Aorta (tissue), 5 donors: ENCODE measurements at places on chromosomes 4 and X. TPM values are rescaled to one million over a fixed set of nuclear protein-coding genes. Genes with fewer than 3 reads are reported as not detected.

- no peaks in the 10 kb centered on the region for H3K36me3 ChIP-seq
- H3K27me3 ChIP-seq = no peaks in the 10 kb centered on the region
- H3K4me1 ChIP-seq = no peaks in the 10 kb centered on the region
- no peak overlapping the region for H3K27ac ChIP-seq
- H3K4me3 ChIP-seq = no peak overlapping the region
Observed at GRCh38 chr4:141455651-141456050, 180.7 kb upstream of the IL15 start.

DNA sequence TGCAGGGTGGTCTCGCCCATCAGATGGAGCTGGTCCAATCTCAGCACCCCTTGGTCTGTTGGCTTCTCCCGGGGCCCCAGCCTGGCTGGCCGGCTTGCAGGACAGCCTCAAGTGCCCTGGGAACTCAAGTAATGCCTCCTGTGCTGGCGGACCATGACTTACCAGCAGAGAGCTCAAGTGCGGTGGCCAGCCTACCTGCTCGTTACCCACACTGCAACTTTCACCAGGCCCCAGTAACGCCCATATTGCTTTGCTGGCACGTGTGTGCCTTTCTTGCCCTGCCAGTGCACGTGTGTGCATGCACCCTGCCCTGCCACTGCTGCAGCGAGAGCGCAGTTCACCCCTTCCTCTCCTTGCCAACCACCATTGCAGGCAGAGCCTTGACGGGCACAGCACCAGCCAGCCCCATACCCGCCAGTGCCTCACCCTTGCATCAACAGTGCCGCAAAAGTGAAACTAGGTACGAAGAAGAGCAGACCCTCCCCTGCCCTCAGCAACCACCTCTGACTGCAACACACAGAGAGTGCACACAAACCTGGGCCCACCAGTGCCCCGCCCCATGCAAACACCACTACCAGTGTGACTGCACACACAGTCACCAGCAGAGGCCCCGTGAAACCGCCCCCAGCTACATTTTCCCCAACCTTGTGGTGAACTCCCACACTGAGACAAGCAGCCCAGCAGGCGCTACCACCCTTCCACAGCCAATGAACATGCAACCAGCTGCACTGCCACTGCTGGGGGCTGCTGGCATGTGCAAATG is 88.9 kb upstream of the POU3F4 start:
- H3K4me3 ChIP-seq = no peak overlapping the region
- no peaks in the 10 kb centered on the region for H3K4me1 ChIP-seq
- H3K36me3 ChIP-seq = no peaks in the 10 kb centered on the region
- H3K27ac ChIP-seq = no peak overlapping the region
- no peaks in the 10 kb centered on the region for H3K27me3 ChIP-seq

GRCh38 chrX:129759576-129760061 is 20.1 kb upstream of the SASH3 start:
- no peaks in the 10 kb centered on the region for H3K36me3 ChIP-seq
- H3K27ac ChIP-seq = no peak overlapping the region
- H3K27me3 ChIP-seq = no peaks in the 10 kb centered on the region
- no peak overlapping the region for H3K4me3 ChIP-seq
- no peaks in the 10 kb centered on the region for H3K4me1 ChIP-seq
- DNase-seq = peak; percentile 67

DNA sequence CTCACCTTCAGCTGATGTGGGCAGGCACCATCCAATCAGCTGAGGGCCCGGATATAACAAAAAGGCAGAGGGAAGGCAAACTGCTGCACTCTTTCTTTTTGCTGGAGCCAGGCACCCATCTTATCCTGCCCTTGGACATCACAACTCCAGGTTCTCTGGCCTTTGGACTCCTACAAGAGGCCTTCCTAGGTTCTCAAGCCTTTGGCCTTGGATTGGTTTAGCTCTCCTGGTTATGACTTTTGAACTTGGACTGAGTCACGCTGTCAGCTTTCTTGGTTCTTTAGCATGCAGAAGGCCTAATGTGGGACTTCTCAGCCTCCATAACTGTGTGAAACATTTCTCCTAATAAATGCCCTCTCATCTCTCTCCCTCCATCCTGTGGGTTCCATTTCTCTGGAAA is 23.0 kb upstream of the N4BP2 start:
- H3K4me1 ChIP-seq = no peaks in the 10 kb centered on the region
- DNase-seq = no peak
- H3K4me3 ChIP-seq = no peak overlapping the region
- H3K27me3 ChIP-seq = no peaks in the 10 kb centered on the region
- no peak overlapping the region for H3K27ac ChIP-seq
- no peaks in the 10 kb centered on the region for H3K36me3 ChIP-seq

DNA sequence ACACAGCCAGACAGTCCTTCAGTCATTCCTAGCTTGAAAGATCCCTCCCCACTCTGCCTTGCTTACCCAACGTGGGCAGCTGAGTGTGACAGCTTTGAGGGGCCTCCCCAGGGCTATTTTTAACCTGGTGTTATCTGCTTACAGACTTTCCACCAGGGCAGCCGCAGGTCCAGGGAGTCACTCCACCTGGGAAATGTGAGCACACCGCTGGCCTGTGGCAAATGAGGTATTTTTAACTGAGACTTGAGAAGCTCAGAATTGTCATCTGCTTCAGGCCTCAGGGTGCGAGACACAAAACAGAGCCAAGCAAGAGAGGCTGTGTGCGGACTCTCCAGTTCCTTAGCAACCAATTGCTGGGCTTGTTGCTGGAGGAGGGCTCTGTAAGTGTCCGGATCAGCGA is 13.0 kb downstream of the CORIN start:
- no peaks in the 10 kb centered on the region for H3K27me3 ChIP-seq
- no peak overlapping the region for H3K4me3 ChIP-seq
- no peak overlapping the region for H3K27ac ChIP-seq
- no peak for DNase-seq
- H3K4me1 ChIP-seq = no peaks in the 10 kb centered on the region

GRCh38 chr4:52933738-52934137 is 71.6 kb downstream of the RASL11B start:
- H3K4me3 ChIP-seq = no peak overlapping the region
- no peak overlapping the region for H3K27ac ChIP-seq
- H3K27me3 ChIP-seq = no peaks in the 10 kb centered on the region
- H3K4me1 ChIP-seq = no peaks in the 10 kb centered on the region

GRCh38 chr4:71663780-71664179 is 120.1 kb downstream of the GC start:
- H3K36me3 ChIP-seq = no peaks in the 10 kb centered on the region
- no peak for DNase-seq
- peaks cover 2% of the 10 kb centered on the region for H3K27me3 ChIP-seq

- no peaks in the 10 kb centered on the region for H3K36me3 ChIP-seq
- no peaks in the 10 kb centered on the region for H3K27me3 ChIP-seq
- no peak for DNase-seq
- H3K4me3 ChIP-seq = no peak overlapping the region
Observed at GRCh38 chr4:15771216-15772058, 6.7 kb upstream of the CD38 start.

DNA sequence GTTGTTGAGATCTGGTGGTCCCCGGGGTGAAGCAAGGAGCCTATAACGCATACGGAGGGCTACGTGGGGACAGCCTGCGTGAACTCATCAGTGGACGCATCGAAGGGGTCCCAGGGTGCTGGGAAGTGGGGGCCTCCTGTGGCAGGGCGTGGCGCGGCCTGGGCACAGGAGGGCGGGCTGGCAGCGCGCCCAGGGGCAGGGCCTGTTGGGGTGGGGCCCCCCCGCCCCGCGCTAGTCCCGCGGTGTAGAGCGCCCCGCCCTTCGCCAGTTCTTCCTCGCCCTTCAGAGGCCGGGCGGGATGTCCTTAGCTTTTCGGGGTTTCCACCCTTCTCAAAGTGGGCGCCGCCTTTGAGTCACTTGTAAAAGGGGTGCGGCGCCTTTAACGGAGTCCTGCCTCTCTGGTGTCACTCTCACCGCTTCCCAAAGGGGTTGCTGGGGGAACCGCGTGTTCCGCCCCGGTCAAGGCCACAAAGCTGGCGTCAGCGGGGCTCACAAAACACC is 632 bp downstream of the PLP2 start:
- no peaks in the 10 kb centered on the region for H3K4me1 ChIP-seq
- H3K4me3 ChIP-seq = peak overlapping the region; percentile 72
- no peaks in the 10 kb centered on the region for H3K36me3 ChIP-seq
- no peaks in the 10 kb centered on the region for H3K27me3 ChIP-seq
- no peak overlapping the region for H3K27ac ChIP-seq
- DNase-seq = peak; percentile 74

DNA sequence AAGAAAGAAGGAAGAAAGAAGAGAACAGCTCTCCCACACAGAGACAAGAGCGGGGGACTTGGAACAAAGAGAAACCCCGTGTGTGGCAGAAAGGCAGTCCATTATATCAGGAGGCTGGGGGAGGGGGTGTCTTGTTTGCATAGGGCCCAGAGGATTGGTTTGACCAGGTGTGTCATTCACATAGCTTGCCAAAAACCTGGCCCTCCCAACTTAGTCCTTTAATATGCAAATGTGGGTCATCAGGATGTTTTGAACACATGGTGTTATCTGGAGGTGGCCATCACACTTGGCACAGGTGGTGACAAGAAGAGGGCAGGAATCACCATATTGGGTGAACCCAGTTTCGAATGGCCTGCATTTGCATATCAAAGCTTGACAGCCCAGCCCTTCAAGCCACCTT is 111.7 kb downstream of the LINC00632 start:
- no peaks in the 10 kb centered on the region for H3K27me3 ChIP-seq
- H3K27ac ChIP-seq = no peak overlapping the region
- H3K4me1 ChIP-seq = no peaks in the 10 kb centered on the region

DNA sequence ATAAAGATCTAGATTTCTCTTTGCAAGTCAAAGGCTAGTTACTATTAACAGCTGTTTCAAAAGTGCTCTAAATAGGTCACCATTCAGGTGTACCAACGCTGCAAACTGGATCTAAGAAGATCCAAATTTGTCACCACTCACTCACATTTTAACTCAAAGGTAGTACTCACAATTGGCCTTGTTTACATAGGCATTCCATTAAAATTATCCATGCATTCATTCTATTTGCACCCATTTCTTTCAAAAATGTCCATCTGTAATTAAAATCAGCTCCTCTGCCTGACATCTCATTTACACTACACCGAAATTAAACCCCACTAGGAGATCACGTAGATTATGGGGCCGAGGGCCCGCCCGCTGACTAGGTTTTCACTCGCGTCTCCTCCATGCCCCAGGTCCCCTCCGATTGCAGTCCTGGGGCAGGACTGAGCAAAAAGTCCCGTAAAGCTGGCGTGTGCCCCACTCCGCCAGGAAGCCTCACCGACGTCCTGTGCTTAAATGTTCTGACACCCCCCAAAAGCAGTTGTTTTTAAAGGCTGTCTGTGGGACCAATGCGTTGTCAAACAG is 1.3 kb upstream of the ING2 start:
- peak overlapping the region; percentile 82 for H3K27ac ChIP-seq
- DNase-seq = no peak
- H3K27me3 ChIP-seq = no peaks in the 10 kb centered on the region

DNA sequence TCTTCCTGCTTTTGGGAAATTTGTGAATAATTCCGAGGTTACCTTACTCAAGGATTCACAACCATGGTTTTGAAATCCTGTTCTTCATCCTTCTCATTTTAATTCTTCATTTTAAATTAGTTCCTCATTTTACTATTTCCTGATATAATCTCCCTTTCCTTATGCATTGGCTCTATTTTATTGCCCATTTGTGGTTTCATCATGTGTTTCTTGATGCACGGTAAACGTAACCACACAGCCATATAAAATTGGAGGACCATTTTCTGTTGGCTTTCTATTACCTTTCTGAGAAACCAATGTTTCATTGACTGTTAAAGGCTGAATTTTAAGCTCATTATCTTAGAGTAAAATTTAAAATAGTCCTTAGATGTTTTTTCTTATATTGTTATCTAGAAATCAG is 100.3 kb upstream of the NDST4 start:
- H3K27me3 ChIP-seq = no peaks in the 10 kb centered on the region
- H3K4me3 ChIP-seq = no peak overlapping the region
- no peak overlapping the region for H3K27ac ChIP-seq

GRCh38 chr4:8409264-8410065 is 31.1 kb downstream of the ACOX3 start:
- no peaks in the 10 kb centered on the region for H3K27me3 ChIP-seq
- no peak overlapping the region for H3K27ac ChIP-seq
- no peaks in the 10 kb centered on the region for H3K4me1 ChIP-seq
- H3K4me3 ChIP-seq = no peak overlapping the region
- peak; percentile 74 for DNase-seq

- no peak overlapping the region for H3K27ac ChIP-seq
- H3K27me3 ChIP-seq = no peaks in the 10 kb centered on the region
- peak; percentile 91 for DNase-seq
- H3K36me3 ChIP-seq = no peaks in the 10 kb centered on the region
- no peak overlapping the region for H3K4me3 ChIP-seq
Observed at GRCh38 chrX:46408553-46409407, 136.4 kb downstream of the ZNF674 start.

DNA sequence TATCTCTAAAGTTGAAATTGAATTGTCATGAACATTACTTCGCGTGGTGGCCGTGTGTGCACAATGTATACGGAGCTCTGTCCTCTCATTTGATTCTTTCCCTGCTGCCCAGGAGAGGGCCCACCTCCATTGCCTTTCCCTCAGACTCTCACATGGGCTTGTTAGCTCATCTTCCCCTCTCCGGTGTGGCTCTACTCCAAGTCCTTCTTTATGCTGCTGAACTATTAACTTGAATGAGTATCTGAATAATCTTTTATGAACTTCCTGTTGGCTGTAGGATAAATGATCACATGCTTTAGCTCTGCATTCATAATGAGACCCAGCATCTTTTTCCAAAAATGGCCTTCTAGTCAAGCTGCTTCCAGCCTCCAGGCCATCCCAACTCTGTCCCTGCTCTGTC is 68.8 kb upstream of the CLNK start:
- no peaks in the 10 kb centered on the region for H3K4me1 ChIP-seq
- DNase-seq = no peak
- no peak overlapping the region for H3K4me3 ChIP-seq
- H3K36me3 ChIP-seq = no peaks in the 10 kb centered on the region

DNA sequence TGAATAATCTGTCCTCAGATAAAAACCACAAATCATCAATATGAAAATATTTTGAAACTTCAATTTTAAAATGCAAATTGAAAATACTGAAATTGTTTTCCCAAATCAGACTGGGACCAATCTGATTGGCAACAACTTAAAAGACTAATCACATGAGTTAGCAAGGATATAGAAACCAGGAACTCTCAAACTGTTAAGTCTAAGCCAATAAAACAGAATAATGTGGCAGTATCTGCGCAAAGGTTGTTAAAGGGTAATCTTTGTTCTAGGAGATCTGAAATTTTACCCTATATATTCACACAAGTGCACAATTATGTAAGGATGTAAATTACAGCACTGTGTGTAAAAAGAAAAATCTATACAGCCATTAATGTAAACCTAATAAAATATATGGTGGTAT is 29.7 kb downstream of the EIF4E start:
- no peaks in the 10 kb centered on the region for H3K27me3 ChIP-seq
- H3K4me1 ChIP-seq = no peaks in the 10 kb centered on the region
- H3K27ac ChIP-seq = no peak overlapping the region
- H3K4me3 ChIP-seq = no peak overlapping the region
- no peaks in the 10 kb centered on the region for H3K36me3 ChIP-seq

The NHSL2 gene
- 50.4 TPM for total RNA-seq

The SPP1 gene
- 199 TPM for total RNA-seq

The CYBB gene
- 43.2 TPM for total RNA-seq

The DCAF4L1 gene
- total RNA-seq = 0.48 TPM

The ERCC6L gene
- 0.13 TPM for total RNA-seq

The FAM53A gene
- 1.5 TPM for total RNA-seq

The ZNF157 gene
- total RNA-seq = 0.13 TPM

The EIF2S3 gene
- 173 TPM for total RNA-seq

The GDPD2 gene
- not detected for total RNA-seq

The DRD5 gene
- not detected for total RNA-seq

The NCAPG gene
- 0.78 TPM for total RNA-seq
